ENCODE measurements at places on chromosomes 11 and 22.

DNA sequence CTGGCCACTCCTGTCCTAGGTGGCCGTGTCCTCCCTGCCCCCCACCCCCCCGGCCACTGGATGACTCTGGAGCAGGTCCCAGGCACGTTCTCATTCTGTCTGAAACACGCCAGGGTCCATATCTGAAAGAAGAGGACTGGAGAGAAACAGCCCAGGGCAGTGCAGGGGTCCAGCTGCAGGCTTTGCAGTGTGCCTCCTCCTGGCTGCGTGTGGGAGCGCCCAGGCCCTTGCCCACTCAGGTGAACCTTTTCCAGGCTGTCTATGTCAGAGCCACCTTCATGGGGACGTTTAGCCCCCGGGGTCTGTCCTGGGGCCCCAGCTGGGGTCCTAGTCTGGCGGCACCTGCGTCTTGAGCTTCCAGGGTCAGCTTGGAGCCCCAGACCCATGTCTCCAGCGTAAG is 15.6 kb downstream of the GRAMD4 start:
- DNase-seq: no peak

- no peak for DNase-seq
Measured at GRCh38 chr22:37894939-37895670, 11.0 kb upstream of the MICALL1 start.

DNA sequence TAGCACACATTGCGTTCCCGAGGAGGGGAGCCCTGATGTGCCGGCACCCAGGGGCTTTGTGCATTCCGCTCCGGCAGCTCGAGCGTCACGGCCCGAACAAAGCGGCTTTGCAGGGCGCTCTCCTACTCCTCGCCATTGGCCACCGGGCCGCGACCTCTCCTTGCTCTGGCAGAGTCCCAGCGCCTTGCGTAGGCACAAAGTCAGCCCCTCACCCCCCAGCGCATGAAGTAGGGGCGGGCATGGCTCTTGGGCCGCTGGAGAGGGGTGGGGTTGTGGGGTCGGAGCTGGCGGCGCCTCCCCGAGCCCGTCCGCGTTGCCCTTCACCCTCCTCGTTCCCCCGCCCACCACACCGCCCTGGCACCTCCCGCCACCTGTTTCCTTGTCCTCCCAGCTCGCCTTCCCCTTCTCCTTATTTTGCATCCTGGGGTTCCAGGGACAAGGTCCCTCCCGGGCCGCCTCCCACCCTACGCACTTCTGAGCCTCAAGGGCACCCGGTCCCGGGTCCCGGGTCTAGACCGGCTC is 753 bp upstream of the PPARA start:
- no peak for DNase-seq

DNA sequence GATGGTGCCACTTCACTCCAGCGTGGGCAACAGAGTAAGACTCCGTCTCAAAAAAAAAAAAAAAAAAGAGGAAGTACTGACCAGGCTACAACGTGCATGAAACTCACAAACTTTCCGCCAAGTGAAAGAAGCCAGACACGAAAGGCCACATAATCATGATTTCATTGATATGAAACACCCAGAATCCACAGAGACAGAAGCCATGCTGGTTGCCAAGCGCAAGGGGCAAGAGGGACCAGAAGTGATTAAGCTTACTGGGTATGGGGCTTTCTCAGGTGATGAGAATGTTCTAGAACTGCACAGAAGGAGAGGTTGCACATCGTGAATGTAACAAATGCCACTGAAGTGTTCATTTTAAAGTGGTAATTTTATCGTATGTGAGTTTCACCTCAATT is 60.9 kb downstream of the CELSR1 start:
- no peak for DNase-seq

GRCh38 chr22:24391836-24392217 is 35.6 kb upstream of the ADORA2A start:
- no peak for DNase-seq

DNA sequence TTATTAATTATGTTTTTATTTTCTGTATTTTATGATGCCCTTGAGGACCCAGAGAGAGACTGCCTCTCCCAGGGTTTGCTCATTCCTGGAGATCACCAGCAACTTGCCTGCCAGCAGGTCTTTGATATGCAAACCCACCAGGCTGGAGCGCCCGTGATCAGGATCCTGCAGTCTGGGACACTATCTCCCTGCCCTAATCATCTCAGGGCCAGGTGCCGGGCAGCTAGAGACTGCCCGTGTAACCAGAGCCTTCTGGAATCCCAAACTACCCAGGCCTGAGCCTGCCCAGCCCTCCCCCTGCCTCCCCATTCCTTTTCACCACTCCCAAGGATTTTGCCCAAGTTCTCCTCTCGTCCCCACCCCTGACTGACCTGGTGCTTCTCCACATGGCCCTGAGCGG is 52.2 kb upstream of the B3GAT1 start:
- DNase-seq: no peak

DNA sequence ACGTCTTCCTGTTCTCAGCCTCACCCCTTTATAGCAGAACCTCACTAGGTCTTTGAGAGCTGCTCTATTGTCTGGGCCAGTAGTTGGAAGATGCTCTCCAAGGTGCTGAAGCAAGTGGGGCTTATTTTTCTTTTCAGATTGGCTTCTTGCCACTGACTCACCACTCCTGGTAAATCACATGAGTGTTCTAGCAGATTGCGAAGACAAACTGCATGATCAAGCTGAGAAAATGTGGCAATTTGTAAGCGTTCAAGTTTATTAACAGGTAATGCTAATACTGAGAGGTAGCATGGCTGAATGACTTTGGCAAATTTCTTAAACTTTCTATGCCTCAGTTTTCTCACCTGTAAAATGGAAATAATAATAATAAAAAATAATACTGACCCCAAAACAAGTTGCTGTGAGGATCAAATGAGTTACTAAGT is 59.2 kb downstream of the CACNG2 start:
- no peak for DNase-seq

DNA sequence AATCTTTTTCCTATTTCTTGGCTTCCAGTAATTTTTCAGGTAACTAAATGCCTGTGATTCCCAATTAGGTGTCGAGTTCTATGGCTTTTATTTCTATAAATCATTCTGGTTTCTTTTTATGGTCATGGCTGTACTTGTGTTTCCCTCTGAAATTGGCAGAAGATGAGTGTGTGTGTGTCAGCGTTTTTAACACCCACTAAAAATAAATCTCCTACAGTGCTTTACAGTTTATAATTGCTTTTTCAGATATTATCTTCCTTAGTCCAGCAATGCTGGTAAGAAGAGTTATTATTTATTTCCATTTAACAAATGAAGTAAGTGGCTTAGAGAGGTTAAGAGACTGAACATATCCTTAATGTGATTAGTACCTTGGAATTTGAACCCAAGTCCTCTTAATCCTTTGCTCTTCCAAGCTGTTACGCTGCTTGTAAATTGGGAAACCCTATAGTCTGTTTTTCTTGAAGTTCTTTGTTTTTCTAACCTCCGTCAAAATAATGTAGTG is 125.2 kb downstream of the TEAD1 start:
- DNase-seq: no peak

DNA sequence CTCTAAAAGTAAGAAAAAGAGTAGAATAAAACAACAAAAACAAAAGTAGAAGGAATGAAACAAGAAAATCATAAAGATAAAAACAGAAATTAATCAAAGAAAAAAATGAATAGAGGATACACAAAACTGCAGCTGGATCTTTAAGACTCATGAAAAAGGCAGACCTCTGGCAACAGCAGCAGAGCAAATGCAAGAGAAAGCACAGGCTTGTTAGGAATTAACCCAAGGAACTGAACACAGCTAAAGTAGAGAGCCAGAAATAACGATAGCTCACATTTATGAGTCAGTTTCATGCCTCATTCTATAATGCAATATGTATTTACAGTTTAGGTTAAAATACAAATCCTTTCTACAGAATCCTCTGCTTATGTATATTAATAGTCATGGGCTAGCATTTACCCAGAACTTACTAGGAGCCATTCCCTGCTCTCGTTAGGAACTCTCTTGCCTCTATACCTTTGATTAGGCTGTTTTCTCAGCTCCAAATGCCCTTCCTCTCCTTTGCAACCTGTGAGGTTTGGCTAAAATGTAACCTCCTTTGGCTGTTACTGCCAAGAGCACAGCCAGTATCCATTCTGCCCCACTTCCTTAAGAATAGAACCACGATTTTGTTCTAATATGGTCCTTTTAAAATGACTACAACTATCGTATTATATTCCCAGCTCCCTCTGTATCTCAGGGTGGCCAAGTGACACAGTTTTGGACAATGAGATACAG is 38.3 kb upstream of the NFAM1 start:
- DNase-seq: no peak

Data from NCI-H1092 (cell line).